Hematopoietic multipotent progenitor cell treated with erythropoietin and hydrocortisone succinate and interleukin-3 and kit ligand, for 8 days (in vitro differentiated cells): ENCODE measurements at places on chromosomes 11 and 22.

- DNase-seq: no peak
Measured at GRCh38 chr11:134586726-134587125, 174.7 kb upstream of the B3GAT1 start.

GRCh38 chr11:127925475-127925874, 661.9 kb downstream of the ETS1 start:
- DNase-seq: no peak

GRCh38 chr22:44815099-44816070, 63.0 kb downstream of the ARHGAP8 start:
- no peak for DNase-seq

DNA sequence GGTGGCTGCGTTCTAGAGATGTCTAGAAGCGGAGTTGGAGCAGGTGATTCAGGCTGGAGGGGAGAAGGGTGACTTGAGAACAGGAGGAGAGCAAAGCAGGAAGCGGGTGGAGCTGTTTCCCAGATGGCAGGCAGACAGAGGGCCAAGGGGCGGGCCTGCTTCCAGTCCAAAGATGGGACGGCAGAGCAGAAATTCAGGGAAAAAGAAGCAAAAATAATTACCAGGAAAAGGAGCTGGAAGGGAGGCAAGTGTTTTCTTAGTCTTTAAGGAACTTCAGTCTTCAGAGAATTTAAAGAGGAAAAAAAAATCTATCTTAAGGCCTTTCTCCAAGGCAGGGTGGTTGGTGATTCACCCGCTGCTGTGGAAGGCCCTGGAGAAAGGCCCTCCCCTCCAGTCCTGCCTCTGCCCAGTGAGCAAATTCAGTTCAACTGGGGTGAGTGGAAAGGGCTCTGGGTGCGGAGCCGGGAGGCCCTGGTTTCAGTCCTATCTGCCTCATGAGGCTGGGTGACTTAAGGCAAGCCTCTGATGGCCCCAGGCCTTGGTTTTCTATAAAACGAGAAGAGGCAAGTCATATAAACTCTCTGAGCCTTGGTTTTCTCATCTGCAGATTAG, 4.5 kb upstream of the CREB3L1 start:
- DNase-seq: no peak

GRCh38 chr11:107157146-107157808, 139.0 kb upstream of the GUCY1A2 start:
- DNase-seq: no peak

DNA sequence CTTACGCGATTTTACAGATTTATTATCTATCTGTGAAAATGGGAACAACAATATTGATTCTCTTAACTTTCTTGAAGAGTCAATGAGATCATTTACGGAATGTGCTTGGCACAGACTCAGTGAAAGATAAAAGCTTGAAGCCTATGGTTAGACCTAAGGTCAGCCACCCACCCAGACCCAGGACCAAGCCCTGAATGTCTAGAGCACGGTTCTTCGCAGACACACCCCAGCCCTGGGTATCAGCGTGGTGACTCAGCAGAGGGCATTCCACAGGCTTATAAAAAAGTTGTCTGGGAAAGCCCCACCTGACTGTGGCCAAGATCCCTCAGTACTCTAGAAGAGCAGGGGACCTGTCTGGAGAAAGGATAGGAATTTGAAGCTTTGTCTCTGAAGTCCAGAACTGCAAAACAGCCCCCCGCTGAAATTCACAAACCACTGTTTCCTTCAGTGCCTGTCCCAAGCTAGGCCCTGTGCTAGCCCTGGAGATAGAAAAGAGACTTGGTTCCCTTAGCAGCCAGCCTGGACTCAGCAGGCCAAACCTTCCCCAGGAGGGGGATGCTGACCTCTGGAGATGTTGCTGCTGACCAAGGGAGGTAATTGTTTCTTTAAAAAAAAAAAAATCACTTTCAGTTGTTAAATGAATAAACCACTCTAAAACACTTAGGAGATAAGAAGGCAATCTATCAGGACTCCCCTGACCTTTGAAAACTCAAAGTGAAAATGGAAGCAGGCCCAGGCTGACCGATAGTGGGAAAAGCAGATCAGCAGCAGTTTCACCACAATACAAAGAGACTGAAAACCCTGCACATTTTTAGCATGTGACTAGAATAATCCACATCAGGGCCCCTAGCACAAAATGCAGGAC, 114.0 kb downstream of the ABTB2 start:
- DNase-seq: peak; percentile 45

DNA sequence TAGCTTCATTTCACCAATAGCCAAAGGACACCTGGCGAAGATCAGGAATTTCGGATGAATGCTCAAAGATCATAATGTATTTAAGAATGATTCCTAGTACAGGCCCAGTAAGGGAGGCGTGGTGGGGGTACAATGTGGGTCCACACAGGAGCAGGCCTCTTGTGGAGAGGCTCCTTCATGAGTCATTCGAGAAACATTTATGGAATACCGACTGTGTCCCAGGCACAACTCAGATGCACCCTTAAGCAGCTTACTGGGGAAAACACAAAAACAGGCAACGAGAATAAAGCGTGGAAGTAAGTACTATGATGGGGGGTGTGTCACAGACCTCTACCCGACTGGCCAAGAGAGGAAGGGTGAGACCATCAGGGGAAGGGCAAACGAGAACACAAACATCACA, 44.5 kb downstream of the SMCO4 start:
- no peak for DNase-seq

- no peak for DNase-seq
Measured at GRCh38 chr22:36281781-36282327, 28.9 kb downstream of the APOL1 start.

DNA sequence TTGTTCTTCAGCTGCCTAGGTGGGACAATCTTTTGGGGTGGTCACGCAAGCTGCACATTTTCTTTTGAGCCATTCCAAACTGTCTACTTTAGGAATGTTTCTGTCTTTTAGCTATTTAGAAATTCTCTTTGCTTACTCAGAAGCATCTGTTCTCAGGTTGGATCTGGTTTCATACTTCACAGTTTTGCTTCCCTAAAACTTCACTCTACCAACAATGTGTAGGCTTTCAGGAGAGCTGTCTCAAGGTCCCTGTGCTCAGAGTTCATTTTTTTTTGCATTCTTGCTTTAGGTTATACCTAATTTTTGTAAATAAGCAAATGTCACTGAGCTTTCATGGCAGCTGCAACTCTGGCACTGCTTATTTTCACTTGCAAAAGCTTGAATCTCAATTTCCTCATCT, 36.7 kb downstream of the CCDC90B start:
- no peak for DNase-seq

GRCh38 chr11:98549571-98549970, 471.2 kb upstream of the CNTN5 start:
- DNase-seq: no peak

- no peak for DNase-seq
Measured at GRCh38 chr11:72431846-72432245, 2.5 kb downstream of the CLPB start.

GRCh38 chr11:574632-575312, 1.5 kb upstream of the PHRF1 start:
- no peak for DNase-seq

DNA sequence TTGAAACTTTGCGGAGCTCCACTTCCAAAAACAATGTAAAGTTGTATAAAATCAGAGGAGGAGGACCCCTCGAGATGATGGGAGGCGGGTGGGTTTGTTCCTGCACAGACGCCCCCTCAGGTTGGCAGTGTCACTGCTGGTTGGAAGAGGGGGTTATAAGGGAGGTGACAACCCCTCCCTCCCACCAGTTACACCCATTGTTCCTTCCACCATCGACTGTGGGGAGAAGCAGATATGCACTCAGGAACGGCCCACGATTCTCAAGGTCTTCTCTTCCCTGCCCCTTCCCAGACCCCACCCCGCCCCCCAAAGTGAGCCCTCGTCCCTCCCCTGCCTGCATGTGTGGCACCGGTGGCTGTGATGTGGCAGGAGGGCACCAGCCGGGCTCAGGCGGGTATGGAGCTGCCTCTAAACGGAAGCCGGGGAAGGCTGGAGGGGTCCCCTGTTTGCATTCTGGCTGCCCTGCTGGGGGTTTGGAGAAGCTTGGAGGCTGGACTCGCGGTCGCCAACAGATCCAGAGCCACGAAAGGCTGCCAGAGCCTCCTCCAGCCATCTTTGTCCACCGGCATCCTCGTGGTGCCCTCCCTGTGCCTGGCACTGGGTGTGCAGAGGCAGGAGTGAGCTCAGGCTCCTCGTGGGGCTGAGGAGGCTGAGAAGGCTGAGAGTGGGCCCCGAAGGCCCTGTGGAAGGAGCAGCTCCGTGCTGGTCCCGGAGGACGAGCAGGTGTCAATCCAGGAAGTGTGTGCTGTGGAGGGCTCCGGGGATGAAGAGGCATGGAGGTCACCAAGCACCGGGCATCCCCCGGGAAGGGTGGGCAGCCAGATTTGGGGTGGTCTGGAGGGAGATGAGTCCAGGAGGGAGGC, 778 bp downstream of the KDELR3 start:
- DNase-seq: no peak

- no peak for DNase-seq
Measured at GRCh38 chr11:121225382-121225781, 67.2 kb upstream of the SC5D start.

DNA sequence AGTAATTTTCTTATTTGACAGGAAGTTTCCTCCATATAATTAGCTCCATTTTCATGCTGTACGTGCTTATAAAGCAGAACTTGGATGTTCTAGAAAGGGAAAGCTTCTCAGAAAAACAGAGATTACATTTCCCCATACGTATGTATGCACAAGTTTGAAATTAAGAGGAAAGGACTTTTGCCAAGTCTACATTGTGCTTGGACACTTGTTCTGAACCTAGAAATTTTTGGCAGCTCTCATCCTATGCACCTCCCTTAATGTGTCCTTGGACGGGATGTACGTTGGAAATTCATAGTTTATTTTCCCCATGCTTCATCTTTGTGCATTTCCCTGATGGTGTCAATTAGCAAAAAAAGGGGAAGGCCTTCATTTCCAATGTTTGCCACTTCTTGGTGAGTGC, 322.7 kb downstream of the BLID start:
- no peak for DNase-seq

- no peak for DNase-seq
Measured at GRCh38 chr22:23903328-23903971, 9.3 kb downstream of the MIF start.

GRCh38 chr11:73034331-73034730, 107.8 kb downstream of the FCHSD2 start:
- no peak for DNase-seq

GRCh38 chr11:130179396-130180306, 20.1 kb downstream of the ST14 start:
- DNase-seq: no peak

GRCh38 chr11:70399681-70400112, 1.4 kb downstream of the CTTN start:
- peak; percentile 38 for DNase-seq

DNA sequence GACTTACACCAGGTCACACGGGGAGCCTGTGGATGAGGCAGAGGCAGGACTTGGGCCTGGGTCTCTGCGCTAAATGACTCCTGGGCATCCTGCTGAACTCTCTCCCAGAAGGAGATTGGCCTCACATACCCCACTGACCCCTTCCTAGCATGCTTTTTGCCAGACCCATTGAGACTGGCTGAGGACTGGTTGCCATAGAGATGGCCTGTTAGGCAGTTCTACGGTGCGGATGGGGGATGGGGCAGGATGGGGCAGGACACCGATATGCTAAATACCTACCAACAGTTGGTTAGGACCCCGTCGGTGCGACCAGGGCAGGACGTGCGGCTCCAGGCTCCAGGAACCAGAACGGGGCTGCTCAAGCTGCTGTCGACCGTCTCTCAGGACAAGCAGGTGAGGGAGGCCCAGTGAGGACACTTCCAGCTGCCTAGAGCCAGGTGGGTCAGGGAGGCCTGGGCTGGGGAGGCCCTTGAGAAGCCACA, at the start of gene TSGA10IP:
TSGA10IP (plus strand) TSS at position 51 of the 482 bp plus-strand sequence; CDS start at position 247, 196 bp downstream.
- no peak for DNase-seq

DNA sequence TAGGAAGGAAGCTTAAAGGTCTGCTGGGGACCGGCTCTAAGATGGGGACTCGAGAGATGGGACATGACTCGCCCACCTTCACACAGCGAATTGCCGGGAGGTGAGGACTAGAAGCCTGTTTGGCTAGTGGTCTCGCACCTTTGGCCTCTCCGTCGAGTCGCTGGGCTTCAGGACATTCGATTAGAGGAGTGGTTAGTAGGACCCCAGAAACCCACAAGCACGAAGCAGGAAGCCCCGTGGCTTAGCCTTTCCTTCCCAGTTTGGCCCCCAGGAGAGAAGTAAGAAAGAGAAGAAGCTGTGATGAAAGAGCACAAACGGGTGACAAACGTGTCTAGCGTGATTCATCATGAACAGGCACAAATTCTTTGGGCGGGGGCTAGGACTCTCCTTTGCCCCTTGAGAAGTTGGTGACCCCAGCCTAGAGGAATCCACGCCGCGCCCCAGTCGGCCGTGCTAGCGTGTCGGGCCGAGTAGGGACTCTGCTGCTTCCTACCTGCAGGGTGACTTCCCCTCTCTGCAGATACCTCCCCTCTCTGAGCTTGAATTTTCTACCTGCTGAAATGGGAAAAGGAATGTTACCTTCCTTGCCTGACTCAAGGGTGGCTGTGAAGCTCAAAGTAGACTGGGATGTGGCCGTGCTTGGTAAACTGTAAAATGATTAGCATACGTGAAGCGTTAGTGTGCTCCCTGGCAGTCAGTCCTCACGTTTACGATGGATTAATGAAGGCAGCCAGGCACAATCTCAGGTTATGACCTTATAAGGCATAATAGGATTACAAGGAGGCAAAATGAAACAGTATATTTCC, 1.1 kb upstream of the ADM start:
- DNase-seq: no peak

DNA sequence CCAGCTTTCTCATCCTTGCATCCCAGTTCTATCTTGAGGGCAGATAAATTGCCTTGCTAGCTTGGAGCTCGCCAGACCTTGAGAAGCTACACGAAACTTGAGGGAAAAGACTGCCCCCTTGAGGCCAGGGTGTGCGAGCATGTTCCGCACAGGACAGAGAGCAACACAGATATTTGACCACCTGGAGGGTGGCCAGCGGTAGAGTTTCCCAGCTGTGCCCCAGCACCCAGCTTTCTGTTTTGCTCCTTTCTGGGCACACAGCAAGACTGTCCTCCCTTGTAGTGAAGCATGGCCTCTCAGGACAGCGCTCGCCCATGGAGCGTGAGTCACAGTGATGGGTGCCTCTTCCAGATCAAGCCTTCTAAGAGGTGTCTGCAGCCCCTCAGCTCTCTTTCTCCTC, 23.5 kb downstream of the SPATA19 start:
- peak; percentile 52 for DNase-seq

DNA sequence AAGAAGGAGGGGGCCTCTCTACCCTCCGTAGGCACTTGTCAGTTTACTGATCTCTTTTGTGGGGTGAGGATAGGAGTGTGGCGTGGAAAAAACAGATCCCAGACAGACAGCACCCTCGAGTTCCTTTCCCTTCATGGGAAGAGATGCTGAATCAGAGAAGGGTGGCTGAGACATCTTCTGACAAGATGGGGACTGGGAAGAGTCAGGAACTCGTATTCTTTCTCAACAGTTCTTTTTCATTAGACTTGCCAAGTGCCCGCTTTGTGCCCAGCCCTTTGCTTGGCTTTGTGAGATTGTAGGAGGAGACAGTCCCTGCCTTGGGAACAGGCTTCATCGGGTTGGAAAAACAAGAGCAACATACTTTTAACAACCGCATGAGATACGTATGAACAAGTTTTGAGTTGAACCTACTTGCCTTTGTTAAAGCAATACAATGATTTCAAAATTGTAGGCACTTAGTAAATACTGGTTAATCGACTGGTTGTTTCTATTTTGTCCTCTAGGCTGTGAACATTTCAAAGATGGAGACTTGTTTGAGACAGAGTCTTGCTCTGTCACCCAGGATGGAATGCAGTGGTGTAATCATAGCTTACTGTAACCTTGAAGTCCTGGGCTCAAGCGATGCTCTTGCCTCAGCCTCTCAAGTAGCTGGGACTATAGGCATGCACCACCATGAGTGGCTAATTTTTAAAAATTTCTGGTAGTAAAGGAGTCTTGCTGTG, 1.1 kb downstream of the RRM1 start:
- DNase-seq: peak; percentile 37
